ENCODE measurements at places on chromosomes 6 and 20. TPM values are rescaled to one million over a fixed set of nuclear protein-coding genes. Genes with fewer than 3 reads are reported as not detected.
A peak's percentile ranks its signal among the peaks of the same experiment; 100 is the strongest.

- no peak for DNase-seq
These were observed 838.4 kb downstream of the TFAP2A start for GRCh38 chr6:9576521-9576920.

DNA sequence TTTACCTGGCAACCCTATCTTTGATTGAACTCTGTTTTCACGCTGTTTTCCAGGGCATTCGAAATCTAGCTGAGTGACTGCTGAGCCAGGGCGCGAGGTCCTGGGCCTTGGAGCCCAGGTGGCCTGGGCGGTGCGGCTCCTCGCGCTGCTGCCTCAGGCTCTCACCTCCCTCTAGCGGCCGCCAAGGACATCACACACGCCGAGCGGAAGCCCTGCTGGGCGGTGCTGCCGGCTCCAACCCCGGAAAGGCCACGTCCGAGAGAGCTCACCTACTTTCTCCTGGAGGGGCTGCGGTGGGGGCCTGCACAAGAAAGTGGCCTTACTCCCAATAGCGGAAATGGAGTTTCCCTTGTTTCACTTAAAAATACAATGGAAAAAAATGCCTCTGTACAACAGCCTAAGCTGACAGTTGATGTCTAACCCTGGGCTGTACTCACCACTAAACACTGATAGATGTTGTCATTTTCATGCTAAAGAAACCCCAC lies 77.7 kb downstream of the ELOVL4 start:
- DNase-seq, result peak; percentile 87

Gene OPRL1
- 1.4 TPM for total RNA-seq

Gene ARMC12
- total RNA-seq, result 1.5 TPM

Gene LINC00237
- not detected for total RNA-seq

Data from natural killer cell (primary cell).